Left colon (tissue), 2 donors: ENCODE measurements at places on chromosomes 12 and 14.

DNA sequence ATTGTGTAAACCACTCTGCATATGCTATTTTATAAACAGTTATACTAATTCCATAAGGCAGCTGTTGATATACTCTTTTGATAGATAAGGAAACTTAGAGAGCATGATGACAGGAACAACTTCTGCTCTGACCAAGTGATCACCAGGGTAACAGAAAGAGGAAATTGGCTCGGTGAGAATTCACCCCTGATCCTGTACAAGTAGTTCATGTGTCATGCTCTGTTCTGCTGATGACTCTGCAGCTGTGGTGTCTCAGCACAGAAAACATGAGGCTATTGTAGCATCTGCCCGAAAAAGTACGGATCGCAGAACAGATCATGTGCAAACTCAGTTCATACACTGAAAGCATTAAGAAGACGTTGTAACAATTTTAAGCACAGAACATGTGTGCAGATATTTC lies 345.0 kb downstream of the LRIG3 start:
- no peak for DNase-seq

GRCh38 chr12:3632754-3633153 lies 120.2 kb downstream of the CRACR2A start:
- DNase-seq = no peak

- DNase-seq = no peak
Observed at GRCh38 chr12:78651755-78652154, 212.8 kb upstream of the SYT1 start.

DNA sequence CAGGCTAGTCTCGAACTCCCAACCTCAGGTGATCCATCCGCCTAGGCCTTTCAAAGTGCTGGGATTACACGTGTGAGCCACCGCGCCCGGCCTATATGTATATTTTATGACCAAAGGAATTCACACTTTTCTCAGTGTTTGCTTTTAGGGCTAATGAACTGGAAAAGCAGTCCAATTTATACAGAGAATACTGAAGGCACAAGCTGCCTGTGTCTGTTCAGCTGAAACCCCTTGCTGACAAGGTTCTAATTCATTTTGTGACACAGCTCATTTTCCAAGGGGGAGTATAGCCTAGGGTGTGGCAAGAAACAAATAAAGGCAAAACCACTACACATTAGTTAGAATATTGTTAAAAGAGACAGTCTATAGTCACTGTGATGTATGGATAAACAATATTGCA lies 18.3 kb upstream of the NEMF start:
- no peak for DNase-seq

GRCh38 chr14:22112004-22112403 lies 438.4 kb upstream of the OR4E1 start:
- no peak for DNase-seq

- no peak for DNase-seq
Observed at GRCh38 chr12:28369483-28369882, 179.2 kb downstream of the CCDC91 start.

GRCh38 chr12:2250797-2251196 lies 198.0 kb downstream of the CACNA1C start:
- DNase-seq = no peak

DNA sequence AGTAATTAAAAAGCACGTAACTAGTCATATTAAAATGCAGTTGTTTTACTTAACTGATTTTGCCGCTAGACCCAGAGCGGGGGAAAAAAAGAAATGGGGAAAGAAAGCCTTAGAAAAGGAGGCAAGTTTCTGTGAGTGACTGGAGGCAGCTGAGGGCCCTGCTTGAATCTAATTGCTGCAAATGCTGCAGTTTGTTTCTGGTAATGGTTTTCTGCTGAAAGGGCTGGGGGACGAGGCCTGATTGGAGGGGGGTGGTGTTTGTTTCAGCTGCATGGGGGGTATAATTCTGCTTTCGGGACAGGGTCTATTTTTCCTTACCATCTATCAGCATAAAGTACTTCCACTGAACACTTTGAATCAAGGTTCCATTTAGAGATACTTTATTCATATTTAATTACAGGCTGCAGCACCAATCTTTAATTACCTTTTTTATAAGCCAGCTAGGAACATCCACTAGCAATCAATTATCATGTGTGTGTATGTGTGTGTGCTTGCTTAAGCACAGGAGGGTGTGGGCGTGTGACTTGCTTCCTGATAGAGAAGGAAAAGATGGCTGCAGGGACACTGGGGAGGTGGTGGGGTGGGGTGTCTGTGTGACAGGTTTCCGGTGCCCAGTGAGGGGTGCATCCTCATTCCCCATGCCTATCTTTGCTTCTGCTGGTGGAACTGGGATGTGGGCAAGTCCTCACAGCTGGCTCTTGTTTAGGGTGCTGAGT lies 83.4 kb downstream of the ADCK1 start:
- DNase-seq = no peak

DNA sequence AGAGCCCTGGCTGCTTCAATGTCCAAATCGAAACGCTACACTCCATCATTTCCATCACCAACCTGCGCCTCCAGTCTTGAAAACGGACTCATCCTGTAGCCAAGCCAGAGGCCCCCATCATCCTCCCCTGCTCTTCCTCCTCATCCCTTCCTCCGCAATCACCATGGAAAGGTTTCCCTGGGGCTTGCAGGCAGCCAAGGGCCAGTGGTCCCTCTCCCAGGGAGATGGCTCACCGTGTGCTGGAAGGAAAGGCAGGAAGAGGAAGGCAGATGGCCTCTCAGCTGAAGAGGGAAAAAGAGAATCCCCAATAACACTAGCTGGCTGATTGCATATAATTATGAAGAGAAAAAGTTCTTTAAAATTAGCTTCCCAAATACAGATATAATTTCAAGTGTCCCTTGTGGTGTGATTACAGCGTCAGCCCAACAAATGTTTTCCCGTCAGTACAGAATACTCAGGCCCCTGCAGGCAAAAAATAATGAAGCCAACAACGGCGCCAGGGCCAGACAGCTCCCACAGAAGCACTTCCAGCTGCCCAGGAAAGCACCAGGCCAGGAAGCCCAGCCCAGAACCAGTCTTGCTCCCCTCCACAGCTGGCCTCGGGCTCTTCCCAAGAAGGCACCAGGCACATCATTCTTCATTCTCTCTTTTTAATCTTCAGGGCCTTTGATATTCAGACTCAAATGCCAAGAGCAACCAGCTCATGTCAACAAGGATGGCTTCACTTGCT lies 24.7 kb downstream of the ITPK1 start:
- DNase-seq = no peak

DNA sequence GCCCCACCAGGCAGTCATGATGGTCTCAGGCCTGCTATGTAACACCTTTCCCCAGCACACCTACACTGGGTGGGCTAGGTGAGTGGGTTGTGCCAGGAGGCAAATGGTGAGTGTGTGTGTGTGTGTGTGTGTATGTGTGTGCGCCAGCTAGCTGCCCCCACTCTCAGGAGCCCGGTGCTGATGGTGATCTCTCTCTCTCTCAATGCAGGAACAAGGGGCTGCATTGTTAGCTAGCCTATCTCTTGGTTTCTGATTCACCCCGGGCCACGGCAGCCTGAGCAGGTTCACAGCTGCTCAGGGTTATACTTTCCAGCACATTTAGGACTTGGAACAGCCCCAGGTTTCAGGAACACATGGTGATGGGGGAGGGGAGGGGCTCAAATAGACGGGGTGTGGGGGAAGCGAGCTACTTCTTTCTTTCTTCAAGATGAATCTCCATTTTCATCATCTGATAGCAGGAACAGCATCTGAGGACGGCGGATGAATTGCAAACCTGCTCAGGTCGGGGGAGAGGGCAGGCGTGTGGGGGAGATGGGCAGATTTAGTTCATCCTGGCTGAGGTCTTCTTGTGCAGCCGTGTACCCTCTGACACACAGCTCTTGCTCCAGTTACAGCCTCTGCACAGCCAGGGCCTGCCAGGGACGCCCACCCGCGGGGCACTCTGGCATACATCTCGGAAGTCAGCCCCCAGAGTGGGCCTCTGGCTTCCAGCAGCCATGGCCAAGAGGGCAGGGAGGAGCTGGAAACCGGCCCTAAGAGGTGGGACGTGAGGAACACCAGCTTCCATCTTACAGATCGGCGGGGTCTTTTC lies 137.6 kb downstream of the ZFP36L1 start:
- no peak for DNase-seq

- no peak for DNase-seq
Observed at GRCh38 chr12:100572184-100572583, 1.3 kb upstream of the GAS2L3 start.

DNA sequence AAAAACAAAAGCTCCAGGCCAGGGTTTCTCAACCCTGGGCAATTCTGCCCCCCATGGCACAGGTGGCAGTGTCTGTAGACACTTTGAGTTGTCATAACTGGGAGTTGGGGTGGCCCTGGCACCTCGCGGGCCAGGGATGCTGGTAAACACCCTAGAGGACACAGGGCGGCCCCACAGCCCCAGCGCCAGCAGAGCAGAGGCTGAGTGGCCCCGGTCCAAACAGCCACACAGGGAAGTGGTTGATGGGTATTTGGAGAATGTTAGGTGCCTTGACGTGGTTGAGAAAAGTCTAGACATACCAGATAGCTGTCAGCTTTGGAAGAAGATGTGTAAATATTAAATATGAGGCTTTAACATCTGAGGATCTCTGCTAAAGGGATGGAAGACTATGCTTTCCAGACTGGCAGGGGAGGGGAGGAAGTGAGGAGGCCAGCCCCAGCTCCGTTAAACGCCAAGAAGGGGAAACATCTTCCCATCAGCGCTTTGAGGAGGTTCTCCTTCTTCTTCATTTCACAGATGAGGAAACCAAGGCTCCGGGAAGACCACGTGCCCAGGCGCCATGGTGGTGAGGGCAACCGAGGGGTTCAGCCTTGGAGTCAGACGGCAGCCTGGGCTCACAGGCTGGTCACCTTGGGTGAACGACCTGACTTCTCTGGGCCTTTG lies 103.7 kb downstream of the SCARB1 start:
- no peak for DNase-seq

- no peak for DNase-seq
Observed at GRCh38 chr14:103973354-103973753, 31.0 kb upstream of the RD3L start.

- DNase-seq = no peak
Observed at GRCh38 chr14:68486033-68486732, 306.7 kb downstream of the ZFP36L1 start.

- no peak for DNase-seq
Observed at GRCh38 chr12:70826156-70826555, 94.4 kb downstream of the PTPRR start.

DNA sequence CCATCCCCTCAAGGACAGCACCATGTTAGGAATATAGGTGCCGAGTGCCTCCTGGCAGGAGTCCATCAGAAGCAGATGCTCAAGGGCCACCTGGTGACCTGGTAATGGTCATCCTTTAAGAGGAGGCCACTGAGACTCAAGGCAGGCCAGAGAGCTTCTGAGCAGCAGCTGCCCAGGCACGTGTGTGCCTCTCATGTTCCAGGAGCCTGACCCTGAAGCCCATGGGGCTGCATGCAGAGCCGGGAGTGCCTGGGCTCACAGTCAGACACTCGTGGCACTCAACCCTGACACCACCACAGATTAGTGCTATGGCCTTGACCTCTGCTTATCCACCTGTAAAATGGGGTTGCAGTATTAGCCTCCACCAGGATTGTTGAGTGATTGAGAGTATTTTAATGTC lies 45.6 kb downstream of the C14orf132 start:
- no peak for DNase-seq

GRCh38 chr12:3531496-3531895 lies 40.5 kb downstream of the PRMT8 start:
- DNase-seq = no peak
